ENCODE measurements at places on chromosomes 5 and 9.

DNA sequence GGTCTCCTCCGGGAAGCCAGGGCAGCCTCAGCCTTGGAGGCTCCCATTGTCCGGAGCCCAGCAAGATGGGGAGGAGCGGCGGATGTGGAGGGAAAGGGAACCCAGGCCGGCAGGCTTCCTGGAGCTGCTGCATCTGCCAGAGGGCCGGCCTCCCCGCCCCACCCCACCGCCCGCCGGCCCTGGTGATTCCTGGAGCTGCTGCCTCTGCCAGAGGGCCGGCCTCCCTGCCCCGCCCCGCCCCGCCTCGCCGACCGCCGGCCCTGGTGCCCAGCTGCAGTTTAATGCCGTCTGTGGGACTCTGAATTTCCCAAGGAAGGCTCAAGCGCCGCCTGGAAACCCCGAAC lies 31.6 kb downstream of the EXD3 start:
- DNase-seq = no peak

GRCh38 chr5:100496296-100496695 lies 38.9 kb upstream of the FAM174A start:
- no peak for DNase-seq

DNA sequence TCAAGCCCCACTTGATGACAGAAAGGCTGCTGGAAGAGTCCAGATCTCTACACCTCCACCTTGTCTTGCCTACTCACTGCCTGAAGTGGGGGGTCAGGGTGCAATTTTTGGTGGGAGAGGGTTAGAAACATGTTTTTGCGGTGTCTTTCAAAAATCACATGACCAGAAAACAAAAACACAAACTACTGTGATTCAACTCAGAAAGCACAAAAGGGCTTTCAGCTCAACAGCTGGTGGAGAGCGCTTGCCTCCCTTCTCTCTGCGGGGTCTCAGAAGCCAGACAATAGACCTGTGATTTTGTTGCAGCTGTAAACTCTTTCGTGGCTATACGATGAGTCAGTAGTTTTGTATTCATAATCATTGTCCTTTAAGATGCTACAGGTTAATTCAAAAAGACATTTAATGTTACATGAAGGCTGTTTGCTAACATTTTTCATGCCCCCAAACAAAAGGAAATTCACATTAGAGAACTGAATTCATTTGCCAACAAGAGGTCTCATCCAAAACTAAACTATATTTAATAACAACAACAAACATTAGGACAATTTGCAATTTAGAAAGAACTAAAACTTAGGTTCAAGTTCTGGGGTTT lies 172.6 kb upstream of the RAI14 start:
- no peak for DNase-seq

DNA sequence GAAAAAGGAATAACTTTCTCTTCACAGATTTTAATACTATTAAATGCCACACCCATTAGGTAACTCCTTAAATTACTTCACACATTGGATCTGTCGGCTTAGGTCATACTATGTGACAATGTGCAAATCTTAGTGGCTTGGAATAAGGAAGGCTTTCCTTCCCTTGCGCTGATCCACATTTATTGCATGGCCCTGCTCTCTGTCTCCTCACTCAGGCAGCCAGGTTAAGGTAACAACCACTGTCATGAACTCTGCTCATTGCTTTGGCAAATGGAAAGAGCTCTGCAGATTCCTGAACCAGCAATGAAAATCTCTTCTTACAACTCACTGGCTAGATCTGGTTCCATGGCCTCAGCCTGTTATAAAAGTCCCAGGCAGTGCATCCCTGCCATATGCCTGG lies 121.9 kb upstream of the NFIB start:
- no peak for DNase-seq

GRCh38 chr9:114156657-114157421 lies 1.5 kb downstream of the COL27A1 start:
- no peak for DNase-seq

DNA sequence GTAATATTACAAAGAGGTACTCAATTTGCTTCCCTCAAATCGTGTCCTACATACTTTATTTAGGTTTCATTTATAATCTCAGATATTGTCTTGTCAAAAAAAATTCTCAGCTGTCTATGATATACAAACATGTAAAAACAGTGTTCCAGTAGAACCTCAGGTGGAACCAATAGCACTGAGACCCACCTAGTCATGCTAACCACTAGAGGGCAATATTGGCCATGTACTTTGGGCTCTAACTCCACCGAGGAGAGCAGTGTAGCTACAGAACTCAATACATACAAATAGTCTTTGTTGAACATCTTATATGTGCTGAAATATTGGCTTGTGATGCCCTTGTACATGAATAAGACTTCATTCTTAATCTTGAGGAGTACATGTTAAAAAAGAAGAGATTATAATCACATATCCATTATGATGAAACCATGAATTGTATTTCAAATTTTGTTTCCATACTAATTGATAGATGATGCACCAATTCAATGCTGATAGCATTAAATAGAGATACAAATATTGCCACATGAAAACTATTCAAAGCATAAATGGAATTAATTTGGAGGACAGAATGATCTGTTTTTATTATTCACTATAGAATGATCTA lies 71.2 kb upstream of the CNTLN start:
- no peak for DNase-seq

DNA sequence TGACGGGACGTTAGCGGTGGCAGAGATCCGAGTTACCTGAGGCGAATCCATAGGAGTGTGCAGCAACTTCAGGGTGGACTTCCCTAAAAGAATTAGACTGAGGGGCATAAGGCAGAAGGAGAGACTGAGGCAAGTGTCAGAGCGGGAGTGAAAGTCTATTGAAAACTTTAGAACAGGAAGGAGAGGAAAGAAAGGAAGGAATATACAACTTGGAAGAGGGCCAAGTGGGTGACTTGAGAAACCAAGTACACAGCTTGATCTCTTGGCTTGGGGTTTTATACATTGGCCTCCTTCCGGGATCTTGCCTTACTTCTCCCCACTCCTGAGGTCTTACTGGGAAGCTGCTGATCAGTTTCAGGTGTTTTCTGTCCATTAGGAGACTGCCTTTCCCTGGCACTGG lies 84.9 kb downstream of the SNX18 start:
- DNase-seq = no peak

DNA sequence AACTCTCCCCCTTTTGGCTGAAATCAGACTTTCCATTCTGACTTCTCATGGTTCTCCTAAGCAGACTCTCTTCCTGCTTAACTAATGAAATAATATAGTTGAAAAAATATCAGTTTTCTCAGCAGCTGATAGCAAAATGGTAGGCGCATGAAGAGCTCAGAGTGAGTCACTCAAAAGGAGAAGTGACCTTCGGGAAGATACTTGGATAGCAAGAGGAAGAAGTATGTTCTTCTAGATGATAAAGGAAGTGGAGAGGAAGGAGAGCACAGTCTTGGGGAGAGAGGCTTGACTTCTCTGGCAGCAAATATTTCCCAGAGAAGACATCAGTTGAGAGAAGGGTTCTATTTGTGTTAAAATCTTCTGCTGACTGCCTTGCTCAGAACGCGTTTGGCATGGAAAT lies 101.5 kb downstream of the TAF11L14 start:
- DNase-seq = no peak

- no peak for DNase-seq
These were observed 119.6 kb upstream of the FSTL4 start for GRCh38 chr5:133731951-133732350.

DNA sequence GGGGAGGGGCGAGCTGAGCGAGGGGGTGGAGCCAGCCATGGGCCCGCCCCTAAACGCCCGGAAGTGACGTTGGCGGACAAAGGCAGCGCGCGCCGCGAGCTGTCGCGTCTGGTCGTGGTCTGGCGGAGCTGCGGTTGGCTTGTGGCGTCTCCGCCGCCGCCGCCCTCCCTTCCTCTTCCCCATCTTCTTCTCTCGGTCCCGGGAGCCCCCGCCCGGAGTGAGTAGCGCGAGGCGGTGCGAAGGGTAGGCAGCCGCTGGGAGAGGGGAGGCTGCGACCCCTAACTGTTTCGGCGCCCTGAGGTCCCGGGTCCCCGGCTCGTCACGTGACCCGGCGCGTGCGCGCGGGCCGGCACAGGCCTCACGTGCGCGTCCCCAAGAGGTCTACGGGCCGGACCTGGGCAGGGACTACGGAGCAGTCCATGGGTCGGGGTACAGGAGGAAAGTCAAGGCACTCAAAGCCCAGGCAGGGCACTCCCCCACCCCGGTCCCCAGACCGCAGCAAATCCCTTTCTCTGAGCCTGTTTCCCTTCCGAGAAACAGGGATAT lies at the start of gene NTMT1:
NTMT1 (plus strand) TSS at position 85 of the 546 bp plus-strand sequence. CDS start 6,541 bp downstream, outside the sequence.
- DNase-seq = peak; percentile 86

GRCh38 chr5:20109326-20109725 lies 121.3 kb upstream of the CDH18 start:
- DNase-seq = no peak

DNA sequence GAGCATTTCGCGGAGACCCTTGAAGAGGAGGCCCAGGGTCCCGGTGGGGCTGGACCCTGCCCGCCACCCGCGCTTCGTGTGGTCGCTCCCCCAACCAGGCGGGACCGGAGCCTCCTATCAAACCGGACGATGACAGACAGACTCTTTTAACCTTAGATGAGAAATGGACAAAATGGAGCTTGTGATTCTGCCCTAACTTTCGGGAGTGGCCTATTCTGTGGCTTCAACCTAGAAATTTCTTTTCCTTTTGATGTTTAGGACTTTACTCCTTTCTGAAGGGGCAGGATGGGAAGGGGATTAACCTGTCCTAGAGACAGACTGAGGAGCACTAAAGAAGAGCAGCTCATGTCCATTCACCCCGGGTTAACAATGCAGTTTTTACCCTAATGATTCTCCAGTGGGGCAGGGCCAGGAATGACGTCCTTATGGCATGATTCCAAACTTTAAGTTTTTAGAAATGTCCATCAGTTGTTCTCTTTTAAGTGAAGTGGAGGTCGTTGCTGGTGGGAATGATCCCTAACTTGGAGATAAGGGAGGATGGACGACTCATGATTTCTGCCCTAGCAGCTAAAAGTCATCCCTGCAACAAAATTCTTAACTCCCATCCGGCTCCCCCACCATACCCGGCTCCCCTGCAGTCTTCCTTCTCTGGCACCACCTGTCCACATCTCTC lies 1.0 kb downstream of the NIPSNAP3A start:
- no peak for DNase-seq

DNA sequence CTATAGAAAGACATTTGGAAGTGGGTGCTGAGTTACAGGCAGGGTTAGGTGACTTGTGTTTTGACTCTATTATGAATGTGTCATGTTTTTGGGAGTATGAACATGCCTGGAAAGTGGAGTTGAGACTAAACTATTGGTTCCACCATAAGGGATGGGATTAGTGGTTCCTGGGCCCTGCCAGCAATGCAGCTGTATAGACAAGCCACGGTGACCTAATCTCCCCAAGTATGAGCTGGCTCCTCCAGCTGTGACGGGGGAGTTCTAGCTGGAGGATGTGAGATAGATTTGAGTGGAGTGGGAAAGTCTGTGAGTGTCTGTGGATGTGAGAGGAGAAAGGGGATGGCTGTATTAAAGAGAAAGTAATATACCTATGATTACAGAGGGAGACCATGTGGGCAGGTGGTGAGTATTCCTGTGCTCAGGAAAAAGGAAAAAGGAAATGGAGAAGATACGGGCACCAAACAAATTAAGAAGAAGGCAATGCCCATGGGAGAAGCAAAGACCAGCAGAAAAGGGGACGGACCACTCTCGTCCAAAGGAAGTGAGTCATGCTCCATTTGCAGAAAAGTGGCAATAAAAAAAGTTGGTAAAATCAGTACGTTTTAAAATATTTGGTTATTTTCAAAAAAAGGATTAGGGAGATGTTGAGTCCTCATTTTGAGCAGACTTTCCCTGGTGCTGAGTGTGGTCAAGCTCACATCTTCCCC lies 48.3 kb upstream of the ICE1 start:
- DNase-seq = no peak

DNA sequence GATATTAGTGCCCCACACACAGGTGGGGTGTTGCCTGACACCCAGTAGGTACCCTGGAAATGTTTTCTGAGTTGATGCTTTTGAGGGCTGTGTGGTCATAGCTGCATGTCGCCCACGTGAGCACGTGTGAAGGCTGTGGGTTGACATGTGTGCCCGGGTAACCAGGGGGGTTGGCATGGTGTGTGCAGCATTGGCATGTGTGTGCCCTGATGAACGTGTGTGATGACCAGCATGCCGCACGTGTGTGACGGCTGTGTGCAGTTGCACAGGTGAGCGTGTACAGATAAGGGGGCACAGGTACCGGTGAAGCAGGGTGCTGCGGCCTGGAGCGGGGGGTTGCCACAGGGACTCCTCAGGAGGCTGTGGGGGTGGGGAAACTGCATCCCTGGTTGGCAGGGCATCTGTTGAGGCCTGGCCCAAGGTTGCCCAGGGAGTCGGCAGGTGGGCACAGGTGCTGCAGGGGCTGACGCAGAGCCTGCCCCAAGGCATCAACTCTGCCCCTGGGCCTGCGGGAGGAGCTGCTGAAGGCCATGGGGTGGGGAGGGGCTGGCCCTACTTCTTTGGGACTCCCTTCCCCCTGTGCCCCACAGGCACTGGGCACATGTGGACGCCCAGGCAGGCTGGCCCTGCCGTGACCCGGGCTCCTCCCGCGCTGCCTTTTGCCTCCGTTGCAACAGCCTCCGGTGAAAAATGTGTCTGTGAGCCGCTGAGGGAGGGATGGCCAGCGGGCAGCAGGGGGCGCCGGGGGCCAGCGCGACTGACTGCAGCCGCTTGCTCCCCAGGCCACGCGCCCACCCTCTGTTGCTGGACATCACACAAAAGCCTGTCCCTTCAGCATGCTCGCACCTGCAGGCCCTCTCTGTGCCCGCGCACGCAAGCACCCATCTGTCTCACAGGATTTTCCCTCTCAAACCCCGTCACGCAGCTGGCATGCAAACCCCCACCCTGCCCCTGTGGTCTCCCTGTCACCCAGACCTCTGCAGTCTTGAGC lies 2.2 kb downstream of the UNC5A start:
- no peak for DNase-seq

DNA sequence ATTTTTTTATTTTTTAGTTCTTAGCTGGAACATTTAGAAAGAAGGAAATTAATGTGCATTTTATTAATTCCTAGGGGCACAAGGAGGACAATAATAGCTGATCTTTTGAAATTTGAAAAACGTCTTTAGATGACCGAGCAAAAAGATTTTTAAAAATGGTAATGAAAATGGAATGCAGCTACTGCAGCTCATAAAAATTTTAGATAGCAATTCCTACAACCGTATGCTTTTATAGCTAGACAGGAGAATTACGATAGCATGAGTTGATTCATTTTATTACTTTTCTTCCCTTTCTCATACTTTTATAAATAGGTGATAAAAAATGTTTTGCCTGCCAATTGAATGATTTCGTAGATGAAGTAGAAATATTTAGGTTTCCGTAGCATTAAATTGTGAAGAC lies 13.7 kb upstream of the RUFY1 start:
- no peak for DNase-seq

GRCh38 chr5:73136055-73136562 lies 15.7 kb downstream of the TMEM171 start:
- no peak for DNase-seq

DNA sequence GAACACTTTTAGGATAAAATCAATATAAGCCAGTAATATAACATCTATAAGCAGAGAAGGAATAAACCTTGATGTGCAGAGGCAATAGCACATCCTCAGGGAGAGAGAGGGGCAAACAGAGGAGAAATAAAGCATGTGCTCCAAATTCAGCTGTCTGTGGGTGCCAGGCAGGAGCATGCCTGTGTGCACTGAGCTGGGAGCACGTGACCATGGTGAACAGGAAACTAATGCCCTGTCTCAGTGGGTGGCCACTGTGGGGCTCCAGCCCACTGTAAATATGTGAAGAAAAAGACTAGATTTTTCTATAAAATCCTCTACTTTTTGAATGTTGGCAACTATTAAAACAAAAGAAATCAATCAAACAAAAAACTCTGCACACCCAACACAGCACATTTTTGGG lies 55.3 kb downstream of the FYB1 start:
- DNase-seq = no peak

- no peak for DNase-seq
These were observed 6.9 kb downstream of the TNFSF15 start for GRCh38 chr9:114798780-114799427.

All from stimulated activated CD4-positive, alpha-beta T cell treated with anti-CD3 and anti-CD28 coated beads, Interleukin-15, amount 100 ng/mL, for 1 hour (primary cell).